Stimulated activated CD4-positive, alpha-beta T cell treated with anti-CD3 and anti-CD28 coated beads, Interleukin-1b, Interleukin-23, amount 100 ng/mL, for 48 hours (primary cell): ENCODE measurements at places on chromosomes 16 and 17.

DNA sequence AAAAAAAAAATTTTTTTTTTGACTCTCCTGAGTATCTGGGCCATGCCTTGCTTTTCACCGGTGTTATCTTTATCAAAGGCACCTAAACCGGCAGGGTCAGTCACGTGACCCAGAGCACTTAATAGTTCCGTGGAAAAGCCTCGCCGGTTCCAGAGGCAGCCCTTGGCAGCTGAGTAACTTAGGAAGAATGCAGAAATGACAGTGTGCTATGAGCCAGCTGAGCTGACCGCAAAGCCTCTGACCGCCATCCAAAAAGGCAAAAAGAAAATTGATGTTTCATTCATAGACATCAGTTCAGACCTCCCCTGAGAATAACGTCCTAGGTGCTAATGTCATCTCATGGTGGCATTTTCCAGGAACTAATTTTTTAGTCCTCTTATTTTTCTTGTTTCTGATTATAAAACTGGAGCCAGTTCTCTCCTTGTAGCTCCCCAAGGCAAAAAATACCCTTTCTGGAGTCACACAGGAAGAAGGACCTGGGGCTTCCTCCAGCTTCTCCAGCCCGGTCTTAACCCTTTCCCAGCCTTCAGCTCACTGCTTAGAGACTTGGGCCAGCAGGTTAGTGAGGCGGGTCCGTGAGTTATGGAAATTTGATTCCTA lies 122.6 kb downstream of the SOCS1 start:
- no peak for DNase-seq

GRCh38 chr16:89476379-89476778 lies 14.0 kb downstream of the ANKRD11 start:
- no peak for DNase-seq

DNA sequence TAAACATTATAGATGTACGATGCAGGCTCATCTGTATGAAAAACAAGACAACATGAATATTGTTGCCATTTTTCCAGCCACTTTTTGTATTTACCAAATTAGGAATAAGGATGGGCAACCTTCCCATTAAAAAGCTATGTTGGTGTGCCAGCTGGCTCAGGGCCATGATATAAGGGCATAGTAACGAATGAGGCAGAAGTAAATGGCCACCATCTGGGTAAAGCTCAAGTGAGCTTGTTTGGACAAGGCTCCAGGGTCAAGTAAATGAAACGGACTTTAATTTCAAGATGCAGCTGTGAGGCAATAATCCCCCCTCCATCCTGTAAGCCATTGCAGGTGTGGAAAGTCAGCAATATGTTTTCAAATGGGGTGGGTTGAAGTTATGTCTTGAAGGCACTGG lies 930.9 kb upstream of the CDH8 start:
- no peak for DNase-seq

GRCh38 chr17:77782611-77783010 lies 175.9 kb upstream of the TNRC6C start:
- DNase-seq: no peak

DNA sequence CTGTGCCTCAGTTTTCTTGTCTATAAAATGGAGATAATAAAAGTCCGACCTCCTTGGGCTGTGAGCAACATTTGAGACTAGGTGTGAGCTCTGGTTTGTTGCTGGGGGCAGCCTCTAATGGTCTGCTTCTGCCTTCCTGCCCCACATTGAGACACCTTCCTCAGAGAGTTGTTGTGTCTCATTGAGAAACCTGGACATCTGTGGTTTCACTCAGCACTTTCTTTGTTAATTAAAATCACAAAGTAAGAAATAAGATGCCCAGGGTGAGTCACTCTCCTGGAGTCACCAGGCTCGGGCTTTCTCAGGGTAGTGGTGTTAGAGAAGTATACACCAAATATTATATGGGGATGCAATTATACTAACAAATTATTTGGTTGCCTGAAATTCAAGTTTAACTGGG lies 389.2 kb upstream of the SALL1 start:
- no peak for DNase-seq

DNA sequence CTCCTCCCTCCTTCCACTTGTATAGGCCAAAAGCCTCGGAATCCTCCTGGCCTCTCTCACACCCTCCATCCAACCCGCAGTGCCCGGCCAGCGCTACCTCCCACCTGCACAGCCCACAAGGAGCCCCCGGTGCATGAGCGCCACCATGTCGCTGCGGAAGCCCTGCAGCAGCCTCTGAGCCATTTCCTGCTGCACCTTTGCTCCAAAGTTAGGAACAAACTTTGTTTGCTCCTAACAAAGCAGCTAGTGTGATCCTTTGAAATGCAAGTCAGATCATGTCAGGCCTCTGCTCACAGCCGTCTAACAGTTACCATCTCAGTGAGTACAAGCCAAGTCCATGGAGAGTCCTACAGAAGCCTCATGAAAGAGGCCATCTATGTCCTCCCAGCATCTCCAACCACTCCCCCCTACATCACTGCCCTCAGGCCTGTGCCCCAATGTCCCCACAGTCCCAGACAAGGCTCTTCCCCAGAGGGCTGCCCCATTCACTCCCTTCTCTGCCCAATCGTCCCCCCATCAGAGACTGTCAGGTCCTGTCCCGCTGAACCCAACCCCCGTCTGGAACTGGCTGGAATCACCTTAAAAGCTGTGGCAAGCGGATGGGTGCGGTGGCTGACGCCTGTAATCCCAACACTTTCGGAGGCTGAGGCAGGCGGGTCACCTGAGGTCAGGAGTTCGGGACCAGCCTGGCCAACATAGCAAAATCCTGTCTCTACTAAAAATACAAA lies 7.5 kb downstream of the DCAKD start:
- DNase-seq: no peak

DNA sequence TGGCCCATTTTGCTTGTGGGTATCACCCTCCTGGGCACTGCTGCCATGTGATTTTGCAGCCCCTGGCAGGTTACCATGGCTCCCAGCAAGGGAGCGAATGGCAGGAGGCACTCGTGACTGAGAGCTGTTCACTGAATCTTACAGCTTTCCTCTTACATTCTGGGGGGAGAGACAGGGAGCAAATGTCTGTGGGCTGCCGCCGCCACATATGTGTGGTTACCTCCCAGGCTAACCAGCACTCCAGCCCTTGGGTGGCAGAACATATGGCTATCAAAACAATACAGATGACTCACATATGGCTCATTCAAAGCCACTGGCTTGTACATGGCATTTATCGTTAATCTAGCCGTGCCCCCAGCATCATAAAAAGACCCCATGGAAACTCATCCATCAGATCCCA lies 19.8 kb downstream of the GTF3C1 start:
- no peak for DNase-seq
